Subcutaneous adipose tissue (tissue), 4 donors: ENCODE measurements at places on chromosomes 7 and 10. TPM values are rescaled to one million over a fixed set of nuclear protein-coding genes. Genes with fewer than 3 reads are reported as not detected.

NPFFR1 gene
- not detected for total RNA-seq

CALCR gene
- 0.34 TPM for total RNA-seq

AS3MT gene
- total RNA-seq = 2.6 TPM

HHEX gene
- 5.8 TPM for total RNA-seq

MEIG1 gene
- total RNA-seq = not detected

KIAA1549 gene
- total RNA-seq = 2.1 TPM

FANK1 gene
- 1.9 TPM for total RNA-seq

NUTM2A gene
- 0.66 TPM for total RNA-seq

STAG3 gene
- 3.6 TPM for total RNA-seq

SYT15B gene
- 2.4 TPM for total RNA-seq

ZNF722 gene
- not detected for total RNA-seq

NEUROG3 gene
- not detected for total RNA-seq

BTBD16 gene
- not detected for total RNA-seq

CPXM2 gene
- total RNA-seq = 11.7 TPM

RHOBTB1 gene
- 37.3 TPM for total RNA-seq
